ENCODE measurements at places on chromosomes 2 and 18.

- no peak for DNase-seq
Observed at GRCh38 chr2:71608034-71608433, 154.7 kb downstream of the DYSF start.

GRCh38 chr2:171480908-171481307 lies 41.4 kb upstream of the CYBRD1 start:
- peak; percentile 6 for DNase-seq

GRCh38 chr2:6944555-6944954 lies 27.3 kb downstream of the RNF144A start:
- no peak for DNase-seq

DNA sequence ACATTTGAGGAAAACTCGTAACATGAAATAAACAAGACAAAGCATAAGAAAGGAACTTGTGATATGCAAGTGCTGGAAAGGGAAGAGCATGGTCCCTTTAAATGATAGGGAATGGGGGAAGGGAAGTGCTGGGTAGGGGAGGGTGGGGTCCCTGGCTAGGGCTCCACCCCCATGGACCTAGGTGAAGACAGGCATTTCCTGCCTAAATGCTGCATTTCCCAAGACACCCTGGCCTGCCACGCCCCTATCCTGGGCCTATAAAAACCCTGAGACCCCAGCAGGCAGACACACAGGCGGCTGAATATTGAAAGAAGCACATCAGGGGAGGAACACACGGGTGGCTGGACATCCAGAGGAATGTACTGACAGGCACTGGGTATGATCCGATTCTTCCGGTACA lies 499.9 kb downstream of the ZEB2 start:
- DNase-seq, result no peak

DNA sequence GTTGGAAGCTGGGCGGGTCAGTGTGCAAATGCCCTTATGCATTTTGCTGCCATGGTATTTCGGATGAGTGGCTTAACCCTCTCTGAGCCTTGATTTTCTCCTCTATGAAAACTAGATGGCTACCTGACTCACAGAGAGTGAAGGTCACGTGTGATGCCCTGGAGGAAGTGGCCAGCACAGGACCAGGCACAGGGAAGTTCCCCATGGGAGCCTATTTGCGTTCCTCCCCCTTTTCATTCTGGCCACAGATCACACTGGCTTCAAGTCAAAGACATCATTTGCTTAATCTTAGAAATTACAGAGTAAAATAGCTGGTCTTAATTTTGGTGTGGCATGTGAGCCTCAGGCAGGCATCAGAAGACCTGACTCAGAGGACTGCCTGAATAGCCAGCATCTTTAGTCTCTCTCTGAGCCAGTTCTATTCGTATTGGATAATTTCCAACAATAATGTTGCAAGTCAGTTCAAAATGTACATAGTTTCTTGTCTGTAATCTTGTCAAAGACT lies 57.6 kb upstream of the CD302 start:
- no peak for DNase-seq

GRCh38 chr18:73777356-73778031 lies 370.1 kb downstream of the FBXO15 start:
- no peak for DNase-seq

DNA sequence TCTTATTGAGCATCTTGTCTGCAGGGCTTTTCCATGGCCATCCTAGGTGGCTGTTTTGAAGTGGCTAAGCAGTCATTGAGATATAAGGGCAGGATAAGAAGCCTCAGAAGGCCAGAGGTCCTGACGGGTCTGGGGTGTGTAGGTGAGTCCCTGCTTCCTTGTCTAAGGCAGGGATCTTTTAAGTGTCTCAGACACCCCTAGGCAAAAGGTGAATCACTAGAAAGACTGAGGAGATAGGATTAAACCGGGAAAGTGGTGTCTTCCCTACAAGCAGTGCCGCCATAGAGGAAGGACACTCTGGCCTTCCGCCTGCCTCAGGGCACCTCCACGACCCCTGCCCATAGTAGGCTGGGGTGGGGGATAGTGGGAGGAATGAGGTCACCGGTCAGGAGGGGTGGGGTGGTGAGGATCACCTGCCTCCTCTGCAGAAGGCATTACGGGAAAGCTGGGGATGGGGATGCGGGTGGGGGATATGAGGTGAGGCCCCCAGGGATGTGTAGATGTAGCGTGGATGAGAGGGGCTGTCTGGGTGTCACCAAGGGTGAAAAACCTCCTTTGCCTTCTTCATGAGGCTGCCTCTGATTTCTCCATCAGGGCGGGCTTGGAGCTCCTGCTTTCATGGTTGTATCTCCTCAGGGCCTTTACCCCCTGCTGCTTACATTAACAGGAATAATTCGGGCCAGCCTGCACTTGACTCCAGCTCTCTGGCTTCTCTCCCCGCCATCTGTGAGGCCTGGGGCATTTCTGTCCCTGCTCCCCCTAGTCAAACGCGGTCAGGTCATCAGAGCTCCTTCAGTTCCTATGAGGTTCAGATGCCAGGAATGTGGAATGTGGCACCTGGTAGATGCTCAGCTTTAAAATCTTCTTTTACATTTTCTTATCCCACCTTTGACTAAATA lies 244.0 kb downstream of the DYSF start:
- no peak for DNase-seq

- no peak for DNase-seq
Observed at GRCh38 chr2:158644139-158644538, 151.0 kb upstream of the DAPL1 start.

DNA sequence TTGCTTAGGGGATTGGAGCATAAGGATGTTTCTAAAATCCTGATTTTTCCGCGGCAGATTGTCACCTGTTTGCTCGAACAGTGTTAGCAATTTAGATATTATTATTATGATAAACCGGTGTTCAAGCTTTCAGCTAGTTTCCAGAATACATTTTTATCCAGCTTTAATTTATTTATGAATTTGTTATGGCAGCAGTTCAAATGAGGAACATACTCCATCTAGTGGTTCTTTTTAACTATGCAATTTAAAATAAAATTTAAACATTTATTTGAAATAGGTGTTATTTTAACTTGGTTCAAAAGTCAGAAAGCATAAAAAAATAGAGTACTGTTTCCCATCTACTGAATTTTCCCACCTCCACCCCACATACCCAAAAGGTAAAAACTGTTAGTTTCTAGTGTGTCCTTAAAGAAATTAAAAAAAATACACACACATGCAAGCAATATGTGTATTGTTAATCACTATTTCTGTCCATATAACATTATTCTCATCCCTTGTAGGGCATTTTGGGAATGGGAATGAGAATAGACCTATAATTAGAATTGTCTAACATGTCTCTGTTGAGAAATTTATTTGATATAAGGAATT lies 23.2 kb downstream of the ACOXL start:
- no peak for DNase-seq

DNA sequence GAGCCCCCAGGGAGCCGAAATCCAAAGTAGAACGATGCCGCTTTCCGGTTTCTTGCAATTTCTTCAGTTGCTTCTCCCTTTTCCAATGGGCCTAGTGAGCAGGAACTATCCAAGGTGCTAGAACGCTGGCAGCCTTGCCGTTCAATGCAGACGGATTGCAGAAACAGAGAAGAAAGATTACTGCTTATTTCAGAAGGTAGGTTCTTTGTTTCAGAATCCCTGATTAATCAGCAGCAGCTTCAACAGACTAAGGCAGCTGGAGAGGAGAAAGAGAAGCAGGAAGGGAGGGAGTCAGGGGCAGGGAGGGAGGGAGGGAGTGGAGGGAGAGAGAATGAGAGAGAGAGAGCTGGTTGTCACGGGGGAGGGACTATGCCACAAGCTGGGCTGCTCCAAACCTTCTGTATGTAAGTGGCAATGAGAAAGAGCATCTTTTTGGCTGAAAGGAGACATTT lies 576 bp downstream of the NYAP2 start:
- no peak for DNase-seq

- no peak for DNase-seq
Observed at GRCh38 chr2:134459706-134460406, 206.0 kb downstream of the MGAT5 start.

GRCh38 chr2:217738061-217738460 lies 264.7 kb downstream of the TNS1 start:
- no peak for DNase-seq

GRCh38 chr18:10242936-10243680 lies 211.3 kb upstream of the APCDD1 start:
- DNase-seq, result no peak

DNA sequence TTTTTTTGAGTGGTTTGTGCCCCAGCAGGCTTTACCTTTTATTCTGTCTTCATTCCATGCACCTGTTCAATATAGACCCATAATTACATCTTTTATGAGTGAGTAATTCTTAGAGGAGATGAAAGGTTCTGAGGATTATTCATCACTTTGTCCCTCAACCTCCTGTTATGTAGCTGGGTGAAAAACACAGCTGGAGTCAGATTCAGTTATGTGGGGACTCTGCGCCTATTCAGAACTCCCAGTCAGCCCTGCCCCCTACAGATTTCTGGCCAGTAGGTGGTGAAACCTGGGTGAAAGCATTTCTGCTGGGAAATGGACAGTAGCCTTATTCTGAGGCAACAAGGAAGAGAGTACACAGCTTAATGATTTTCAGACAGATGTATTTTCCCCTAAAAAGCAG lies 107.8 kb downstream of the MGAT5 start:
- no peak for DNase-seq

Data from right kidney (tissue), 9 donors.